ELR (cell line): ENCODE measurements at places on chromosomes 3 and 15.

- no peak for DNase-seq
These were observed 59.6 kb downstream of the PLCL2 start for GRCh38 chr3:16944356-16944755.

- no peak for DNase-seq
These were observed 25.2 kb downstream of the NMNAT3 start for GRCh38 chr3:139652561-139652960.

GRCh38 chr3:16468336-16469098 lies 45.0 kb downstream of the RFTN1 start:
- no peak for DNase-seq

GRCh38 chr3:179436517-179436916 lies 14.8 kb downstream of the GNB4 start:
- DNase-seq, result no peak

GRCh38 chr3:168124791-168125190 lies 29.1 kb upstream of the GOLIM4 start:
- no peak for DNase-seq

GRCh38 chr3:196486263-196486662 lies 17.3 kb downstream of the RNF168 start:
- DNase-seq, result peak; percentile 22

DNA sequence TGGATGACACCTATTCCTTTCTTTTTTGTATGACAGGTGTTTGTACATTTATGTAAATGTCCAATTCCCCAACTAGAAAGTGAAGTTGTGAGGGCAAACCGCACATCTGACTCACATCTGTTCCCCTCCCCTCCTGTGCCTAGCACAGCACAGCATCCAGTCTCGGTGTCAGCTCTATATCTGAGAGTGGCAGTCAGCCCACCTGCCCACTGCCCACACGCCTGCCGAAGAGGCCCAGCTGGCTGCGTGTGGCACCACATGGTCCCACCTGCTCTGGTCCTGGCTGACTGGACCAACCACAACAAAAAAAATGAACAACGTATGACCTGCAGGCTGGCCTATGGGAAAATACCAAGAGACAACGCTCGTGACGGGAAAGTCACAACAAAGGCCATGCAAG lies 62.8 kb downstream of the XXYLT1 start:
- DNase-seq, result no peak

GRCh38 chr3:123312331-123313265 lies 110.9 kb downstream of the SEC22A start:
- no peak for DNase-seq

GRCh38 chr3:143078883-143079282 lies 40.7 kb upstream of the CHST2 start:
- DNase-seq, result peak; percentile 87

DNA sequence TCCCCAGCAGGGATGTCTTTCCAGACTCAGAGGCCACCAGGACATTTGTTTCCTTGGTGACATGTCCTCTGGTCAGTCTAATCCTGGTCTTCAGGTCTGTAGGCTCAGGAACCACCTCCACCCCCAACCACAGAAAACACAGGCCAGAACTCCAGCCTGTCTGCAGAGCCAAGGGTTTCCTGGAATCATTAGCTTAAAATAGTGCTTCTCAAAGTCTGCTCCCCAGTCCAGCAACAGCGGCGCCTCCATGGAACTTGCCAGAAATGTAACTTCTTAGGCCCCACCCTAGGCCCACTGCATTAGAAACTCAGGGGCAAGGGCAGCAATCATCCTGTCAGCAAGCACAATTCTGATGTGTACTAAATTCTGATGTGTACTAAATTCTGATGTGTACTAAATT lies 20.0 kb downstream of the SLC28A1 start:
- DNase-seq, result no peak
